ENCODE measurements at places on chromosomes 6 and 20.

GRCh38 chr6:142420802-142421201, 119.0 kb downstream of the ADGRG6 start:
- DNase-seq, result no peak

DNA sequence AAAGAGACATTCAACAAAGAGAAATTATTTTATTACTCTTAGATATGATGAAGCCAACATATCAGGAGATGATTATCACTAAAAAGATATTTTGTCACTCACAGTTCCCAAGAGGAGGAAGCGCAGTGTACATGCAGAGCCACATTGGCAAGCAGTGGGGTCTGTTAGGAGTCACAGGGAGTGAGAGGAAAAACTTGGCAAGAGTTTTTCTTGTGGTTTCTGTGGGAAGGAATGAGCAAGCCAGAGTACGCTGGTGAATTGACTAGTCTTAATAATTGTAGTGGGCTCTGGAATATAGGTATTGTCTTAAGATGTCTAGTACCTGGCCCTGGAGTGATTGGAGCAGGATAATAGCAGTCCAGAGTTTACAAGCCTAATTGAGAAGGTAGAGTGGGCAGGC, 1095.2 kb downstream of the GRIK2 start:
- no peak for DNase-seq

- no peak for DNase-seq
Observed at GRCh38 chr20:61902221-61902869, 163.3 kb downstream of the TAF4 start.

DNA sequence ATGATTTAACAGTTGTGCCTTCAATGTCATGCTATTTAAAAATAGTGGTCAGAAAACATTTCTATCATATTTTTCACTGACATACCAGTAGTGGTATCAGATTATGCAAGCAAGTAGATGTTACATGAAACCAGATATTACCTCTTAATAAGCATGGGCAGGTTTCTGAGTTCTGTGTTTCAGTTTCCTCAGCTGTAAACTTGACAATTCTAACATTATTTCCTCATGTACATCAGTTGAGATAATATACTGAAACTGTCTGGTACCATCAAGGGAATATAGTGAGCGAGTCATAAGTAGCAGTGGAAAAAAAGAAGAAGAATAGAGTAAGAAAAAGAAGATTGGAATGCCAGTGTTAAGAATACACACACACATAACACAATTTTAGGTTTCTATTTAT, 477.9 kb upstream of the MANEA start:
- DNase-seq, result no peak

DNA sequence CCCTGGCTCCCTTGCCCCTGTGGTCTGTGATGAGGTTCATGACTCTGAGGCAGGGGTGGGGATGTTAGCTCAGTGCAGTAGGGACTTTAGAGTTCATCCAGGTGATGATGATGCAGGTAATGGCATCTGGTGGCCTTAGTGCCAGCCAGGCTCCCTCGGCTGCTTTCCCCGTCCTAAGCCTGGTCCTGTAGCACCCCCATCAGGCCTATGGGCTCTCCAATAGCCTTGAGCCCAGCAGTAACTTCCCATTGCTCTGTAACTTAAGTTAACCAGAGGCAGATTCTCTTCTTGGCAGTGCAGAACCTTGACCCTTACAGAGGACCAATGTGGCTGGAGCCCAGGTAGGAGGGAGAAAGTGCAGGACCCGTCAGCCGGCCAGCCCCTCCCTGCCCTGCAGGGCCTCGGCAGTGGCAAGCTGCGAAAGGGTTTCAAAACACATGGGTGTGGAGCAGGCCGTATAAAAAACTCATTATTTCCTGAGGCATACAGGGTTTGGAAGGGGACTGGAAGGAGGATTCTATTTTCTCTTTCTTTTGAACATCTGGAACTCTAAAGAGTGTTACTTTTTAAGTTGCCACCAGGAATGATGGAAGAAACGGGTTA, 406.9 kb downstream of the CDH26 start:
- DNase-seq, result no peak

- DNase-seq, result no peak
Observed at GRCh38 chr20:64142590-64142989, 21.7 kb upstream of the MYT1 start.

DNA sequence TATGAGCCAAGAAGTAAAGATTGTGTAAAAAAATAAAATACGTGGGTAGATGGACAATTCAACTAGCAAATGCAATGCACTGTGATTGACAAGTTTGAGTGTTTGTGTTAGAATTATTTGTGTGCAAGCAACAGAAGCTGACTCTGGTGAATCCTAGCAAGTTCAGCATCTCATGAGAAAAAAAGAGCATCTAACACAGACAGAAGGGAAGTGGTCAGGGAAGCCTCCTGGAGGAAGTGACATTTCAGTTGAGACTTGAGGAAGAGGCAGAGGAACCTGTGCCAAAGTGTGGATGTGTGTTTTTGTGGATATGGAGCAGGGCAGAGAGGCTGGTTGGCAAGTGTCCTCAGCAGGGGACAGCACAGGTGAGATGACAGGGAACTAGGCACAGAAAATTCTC, 248.7 kb downstream of the ZNF217 start:
- no peak for DNase-seq

DNA sequence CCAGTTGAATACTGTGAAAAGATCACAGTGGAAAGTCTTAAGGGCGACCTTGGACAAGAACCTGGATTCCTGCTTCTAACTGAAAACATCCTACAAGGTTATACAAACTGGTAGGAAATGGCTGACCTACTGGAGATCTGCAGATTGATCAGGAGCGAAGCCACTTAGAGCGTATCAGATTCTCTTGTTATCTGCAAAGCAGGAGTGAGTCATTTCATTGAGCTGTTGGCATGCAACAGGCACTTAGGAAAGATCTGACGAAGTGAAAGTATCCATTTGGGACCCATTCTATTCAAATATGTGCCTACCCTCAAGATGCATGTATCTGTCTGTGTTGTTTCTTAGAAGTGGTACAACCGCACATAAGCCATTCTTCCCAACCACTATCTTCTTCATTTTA, 131.2 kb upstream of the RIN2 start:
- no peak for DNase-seq

GRCh38 chr6:119333707-119334295, 15.8 kb downstream of the MAN1A1 start:
- DNase-seq, result no peak

DNA sequence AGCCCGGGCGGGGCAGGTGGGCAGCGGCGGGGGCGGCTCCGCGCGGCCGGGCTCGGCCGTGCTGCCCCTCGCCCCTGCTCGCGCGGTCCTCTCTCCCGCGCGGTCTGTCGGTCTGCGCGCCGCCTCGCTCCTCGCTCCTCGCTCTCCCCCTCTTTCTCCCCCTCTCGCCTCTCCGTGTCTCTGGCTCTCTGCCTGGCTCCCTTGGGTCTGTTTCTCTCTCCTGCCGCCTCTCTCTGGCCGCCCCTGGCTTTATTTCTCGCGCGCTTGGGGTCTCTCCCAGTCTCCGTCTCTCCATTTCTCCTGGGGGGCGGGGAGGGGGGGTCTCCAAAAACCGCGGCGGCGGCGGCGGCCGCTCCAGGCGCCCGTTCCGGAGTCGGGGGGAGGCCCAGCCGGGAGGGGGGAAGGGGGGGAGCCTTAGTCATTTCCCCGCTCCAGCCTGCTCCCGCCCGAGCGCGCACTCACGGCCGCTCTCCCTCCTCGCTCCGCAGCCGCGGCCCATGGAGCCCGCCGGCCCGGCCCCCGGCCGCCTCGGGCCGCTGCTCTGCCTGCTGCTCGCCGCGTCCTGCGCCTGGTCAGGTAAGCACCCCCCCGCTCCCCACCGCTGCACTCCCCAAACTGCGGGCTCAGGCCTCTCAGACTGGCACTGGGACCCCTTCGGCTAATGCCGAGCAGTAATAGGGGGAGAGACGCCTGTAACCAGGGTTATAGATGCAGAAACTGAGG, at the start of gene SIRPA:
SIRPA (plus strand) TSS at position 457 of the 723 bp plus-strand sequence; CDS start at position 498, 41 bp downstream.
- DNase-seq, result peak; percentile 63

DNA sequence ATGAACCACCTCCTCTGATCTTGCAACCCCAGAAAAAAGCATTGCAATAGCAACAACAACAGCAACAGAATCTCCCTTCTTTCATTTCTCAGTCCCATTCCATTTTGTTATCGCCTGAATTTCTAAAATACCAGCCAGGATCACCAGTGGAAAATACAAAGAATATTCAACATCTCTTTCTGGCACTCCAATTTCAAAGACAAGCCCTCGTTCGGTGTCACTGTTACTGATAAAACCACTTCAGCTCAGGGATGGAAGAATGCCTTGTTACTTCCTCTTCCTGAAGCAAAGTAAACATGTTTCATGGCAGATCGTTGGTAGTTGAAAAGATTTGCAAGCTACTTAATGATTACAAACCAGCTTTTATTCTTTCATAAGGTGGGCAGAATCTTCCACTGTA, 94.0 kb upstream of the SPTLC3 start:
- no peak for DNase-seq

DNA sequence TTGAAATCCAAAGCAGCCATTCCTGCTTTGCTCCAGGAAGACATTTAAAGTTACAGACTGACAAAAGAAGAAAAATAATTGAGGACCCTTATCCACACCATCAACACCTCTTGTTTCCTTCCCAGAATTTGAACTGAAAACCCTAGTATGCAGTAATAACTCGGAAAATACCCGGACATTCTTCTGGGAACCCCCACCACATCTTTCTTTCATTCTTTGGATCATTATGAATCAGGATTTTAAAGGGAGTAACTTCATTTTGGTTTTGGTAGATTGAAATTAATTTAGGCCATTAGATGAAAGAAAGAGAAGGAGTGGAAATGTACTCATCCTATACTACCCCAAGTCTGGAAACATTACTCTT, 213.8 kb upstream of the MARCKS start:
- no peak for DNase-seq

GRCh38 chr6:95364016-95364604, 213.2 kb upstream of the MANEA start:
- peak; percentile 34 for DNase-seq

GRCh38 chr20:37839432-37839827, 63.5 kb upstream of the VSTM2L start:
- no peak for DNase-seq

GRCh38 chr20:24522452-24523330, 53.3 kb downstream of the SYNDIG1 start:
- no peak for DNase-seq

DNA sequence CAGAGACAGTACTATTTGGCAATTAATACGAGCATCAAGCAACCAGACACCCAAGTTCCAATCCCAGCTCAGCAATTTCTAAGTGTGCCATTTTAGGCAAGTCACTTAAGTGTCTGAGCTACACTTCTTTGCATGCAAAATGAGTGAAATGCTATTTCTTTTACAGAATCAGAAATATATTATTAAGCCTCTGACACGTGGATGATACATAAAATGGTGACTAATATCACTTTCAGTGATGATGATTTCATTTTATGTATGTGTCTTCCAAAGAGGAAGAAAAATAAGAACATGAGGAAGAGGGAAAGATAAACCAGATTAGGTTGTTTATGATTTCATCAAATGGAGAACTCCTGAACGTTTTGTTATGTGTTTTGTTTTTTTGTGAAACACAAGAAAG, 158.6 kb downstream of the TSHZ2 start:
- no peak for DNase-seq

DNA sequence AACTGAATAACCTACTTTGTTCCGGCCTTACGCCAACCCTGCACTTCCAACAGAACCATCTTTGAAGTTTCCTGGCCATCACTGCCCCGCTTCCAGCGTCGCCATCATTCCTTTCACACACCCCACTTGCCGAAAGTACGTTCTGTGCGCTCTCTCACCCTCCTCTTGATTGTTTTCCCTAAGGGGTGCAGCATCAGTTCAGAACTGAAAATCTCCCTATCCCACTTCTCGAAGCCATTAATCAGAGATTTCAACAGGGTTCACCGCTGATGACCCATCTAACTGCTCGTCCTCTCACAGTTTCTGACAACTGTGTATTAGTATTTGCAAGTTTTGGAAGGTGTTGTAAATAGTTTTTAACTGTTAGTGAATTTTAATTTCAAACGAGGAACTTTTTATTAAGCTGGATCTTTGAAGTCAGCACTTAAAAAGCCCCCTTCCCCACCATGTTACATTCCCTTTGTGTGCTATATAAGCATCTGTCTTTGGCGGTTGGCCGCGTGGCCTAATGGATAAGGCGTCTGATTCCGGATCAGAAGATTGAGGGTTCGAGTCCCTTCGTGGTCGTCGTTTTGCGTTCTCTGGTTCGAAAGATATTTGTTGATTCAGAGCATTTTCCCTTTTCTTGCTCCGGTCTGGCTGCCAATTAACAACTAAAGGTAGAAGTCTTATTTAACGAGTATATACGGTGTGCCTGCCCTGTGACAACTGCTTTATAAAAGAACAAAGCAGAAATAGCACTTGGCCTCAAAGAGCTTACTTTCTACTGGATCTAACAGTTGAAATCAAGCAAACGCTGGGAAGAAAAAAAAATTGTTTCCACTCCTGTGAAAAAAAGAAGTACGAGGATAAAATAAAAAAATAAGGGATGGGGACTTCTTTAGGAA, 42.6 kb downstream of the TRIM27 start:
- DNase-seq, result peak; percentile 82

DNA sequence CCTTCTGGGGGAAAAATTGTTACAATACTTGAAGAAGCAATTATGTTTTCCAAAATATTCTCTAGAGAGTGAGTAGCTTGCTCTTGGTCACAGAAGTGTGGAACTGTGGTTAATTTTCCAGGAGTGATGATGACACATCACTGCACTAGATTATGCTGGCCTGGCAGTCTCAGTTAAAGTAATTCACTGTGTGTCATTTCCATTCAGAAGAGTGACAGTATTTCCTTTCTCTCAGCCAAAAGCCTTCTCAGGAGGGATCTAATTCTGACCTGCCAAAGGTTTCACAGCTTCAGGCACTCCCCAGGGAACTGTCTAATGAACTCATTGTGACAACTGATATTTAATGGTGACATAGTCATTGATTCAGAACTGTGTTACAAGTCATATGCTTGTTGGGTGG, 517.5 kb downstream of the TBC1D32 start:
- no peak for DNase-seq

GRCh38 chr6:15994814-15995459, 133.9 kb upstream of the MYLIP start:
- DNase-seq, result no peak

GRCh38 chr20:24118034-24118433, 129.5 kb upstream of the GGTLC1 start:
- no peak for DNase-seq

GRCh38 chr6:43953794-43954310, 173.4 kb downstream of the MRPL14 start:
- no peak for DNase-seq

GRCh38 chr6:42260972-42261371, 43.3 kb upstream of the MRPS10 start:
- DNase-seq, result peak; percentile 34
